Pons (tissue), 1 donor: ENCODE measurements at places on chromosomes 7 and 10.

DNA sequence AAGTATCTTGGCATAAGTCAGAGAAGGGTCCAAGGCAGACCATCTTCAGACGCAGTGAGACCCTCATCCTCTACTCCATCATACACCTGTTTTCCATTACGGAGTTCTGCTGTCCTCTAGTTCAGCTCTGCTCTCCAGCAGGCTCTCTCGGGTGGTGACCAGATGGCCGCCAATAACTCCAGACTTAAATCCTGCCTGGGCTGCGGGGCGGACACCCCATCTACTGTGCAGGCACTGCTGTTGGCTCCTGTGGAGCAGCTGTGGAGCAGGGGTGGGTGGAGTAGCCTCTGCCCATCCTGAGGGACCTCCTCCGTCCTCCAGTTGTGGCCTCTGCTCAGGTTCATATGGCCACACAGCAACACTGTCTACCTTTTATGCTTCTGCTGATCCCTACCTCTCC, 608.1 kb downstream of the SDK1 start:
- no peak for DNase-seq

- DNase-seq = no peak
These were observed 37.8 kb upstream of the UBE2H start for GRCh38 chr7:129990403-129991192.

GRCh38 chr7:132655131-132655727, 79.0 kb upstream of the PLXNA4 start:
- peak; percentile 60 for DNase-seq

- DNase-seq = no peak
These were observed 479.6 kb downstream of the GATA3 start for GRCh38 chr10:8534096-8534495.

GRCh38 chr7:2687338-2687869, 598 bp upstream of the AMZ1 start:
- DNase-seq = no peak

- peak; percentile 26 for DNase-seq
These were observed 557.9 kb downstream of the KCNMA1 start for GRCh38 chr10:77079592-77080300.

GRCh38 chr7:34430456-34430855, 227.6 kb upstream of the NPSR1 start:
- no peak for DNase-seq

- DNase-seq = peak; percentile 61
These were observed 31.1 kb upstream of the HIBADH start for GRCh38 chr7:27693794-27694193.

DNA sequence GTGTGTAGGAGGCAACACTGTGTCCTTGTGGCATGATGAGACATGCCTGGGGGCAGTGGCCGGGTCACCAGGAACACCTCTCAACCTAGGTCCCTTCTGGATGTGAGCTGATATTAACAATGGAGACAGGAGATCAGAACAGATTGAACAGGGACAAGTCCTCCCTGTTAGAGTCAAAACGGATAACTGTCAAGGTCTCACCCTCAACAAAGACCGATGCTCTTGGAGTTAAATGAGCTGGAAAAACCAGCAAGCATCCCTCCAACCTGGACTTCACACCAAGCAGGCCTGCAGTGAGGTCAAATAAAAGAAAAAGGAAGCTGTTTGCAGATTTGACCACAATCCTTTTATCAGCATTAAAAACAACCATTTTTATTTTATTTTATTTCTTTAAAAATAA, 49.0 kb downstream of the SLIT1 start:
- DNase-seq = no peak

DNA sequence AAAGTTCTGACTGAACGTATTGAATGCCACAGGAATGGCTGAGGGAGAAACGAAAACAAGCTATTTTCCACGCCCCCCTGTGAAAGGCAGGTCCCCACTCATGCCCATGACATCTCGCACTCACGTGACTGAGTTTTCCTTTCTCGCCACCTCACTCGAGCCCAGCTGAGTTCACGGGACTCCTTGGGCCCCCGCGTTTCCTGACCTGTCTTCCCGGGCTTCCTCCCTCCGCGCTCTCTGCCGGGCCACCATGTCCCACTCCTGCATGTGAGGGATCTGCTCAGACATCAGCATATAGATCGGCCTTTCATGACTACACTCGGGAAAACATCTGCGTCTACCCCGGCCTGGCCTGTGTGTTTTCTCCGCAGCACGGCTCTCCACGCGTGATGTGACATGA, 226.0 kb upstream of the ADARB2 start:
- no peak for DNase-seq

GRCh38 chr7:147798001-147798400, 792.6 kb upstream of the C7orf33 start:
- DNase-seq = no peak

GRCh38 chr10:114271779-114272167, 32.7 kb downstream of the VWA2 start:
- DNase-seq = no peak

- no peak for DNase-seq
These were observed 319.6 kb downstream of the GRID1 start for GRCh38 chr10:86046845-86047460.

- no peak for DNase-seq
These were observed 156.5 kb downstream of the PRKCQ start for GRCh38 chr10:6423413-6424170.

- DNase-seq = no peak
These were observed 19.4 kb downstream of the SPOCK2 start for GRCh38 chr10:72068901-72069446.

- DNase-seq = no peak
These were observed 16.1 kb upstream of the ZC3HAV1 start for GRCh38 chr7:139125657-139126056.

DNA sequence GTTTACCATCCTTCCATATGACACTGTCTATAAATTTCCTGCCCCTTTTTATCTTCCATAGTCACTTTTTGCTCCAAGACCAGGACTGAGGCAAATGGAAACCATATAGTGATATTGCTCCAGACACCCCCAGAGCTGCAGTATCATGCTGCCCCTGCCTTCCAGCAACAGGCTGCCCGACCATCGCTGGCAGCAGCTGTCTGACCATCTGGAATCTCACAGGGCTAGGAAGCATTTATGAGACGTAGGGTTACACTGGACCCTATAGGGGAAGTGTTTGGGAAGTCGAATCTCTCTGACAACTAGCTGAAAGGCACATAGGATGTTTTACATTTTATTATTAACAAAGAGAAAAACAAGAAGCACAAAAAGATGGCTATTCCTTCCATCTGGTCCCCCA, 19.4 kb downstream of the ENO4 start:
- no peak for DNase-seq

GRCh38 chr7:101707587-101707986, 78.5 kb upstream of the MYL10 start:
- no peak for DNase-seq

GRCh38 chr7:43105521-43106120, 6.8 kb upstream of the HECW1 start:
- DNase-seq = no peak

- DNase-seq = no peak
These were observed 7.2 kb downstream of the ADAMTS14 start for GRCh38 chr10:70679498-70679897.

DNA sequence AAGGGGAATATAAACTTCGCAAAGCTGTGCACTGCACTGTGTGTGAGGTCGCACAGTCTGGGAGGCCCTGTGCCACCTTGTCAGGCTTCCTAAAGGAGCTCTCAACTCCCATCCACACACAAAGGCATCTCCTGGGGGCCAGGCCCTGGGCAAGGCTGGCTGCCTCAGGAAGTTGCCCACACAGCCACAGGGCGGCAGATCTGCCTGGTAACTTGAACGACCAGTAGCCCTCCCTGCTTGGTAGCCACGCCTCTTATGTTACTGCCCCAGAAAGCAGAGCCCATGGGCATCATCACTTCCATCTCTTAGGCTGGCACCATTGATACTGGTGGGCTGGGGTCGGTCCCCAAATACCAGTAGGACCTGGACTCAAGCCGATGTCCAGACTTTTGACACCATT, 82.8 kb downstream of the HECW1 start:
- no peak for DNase-seq

DNA sequence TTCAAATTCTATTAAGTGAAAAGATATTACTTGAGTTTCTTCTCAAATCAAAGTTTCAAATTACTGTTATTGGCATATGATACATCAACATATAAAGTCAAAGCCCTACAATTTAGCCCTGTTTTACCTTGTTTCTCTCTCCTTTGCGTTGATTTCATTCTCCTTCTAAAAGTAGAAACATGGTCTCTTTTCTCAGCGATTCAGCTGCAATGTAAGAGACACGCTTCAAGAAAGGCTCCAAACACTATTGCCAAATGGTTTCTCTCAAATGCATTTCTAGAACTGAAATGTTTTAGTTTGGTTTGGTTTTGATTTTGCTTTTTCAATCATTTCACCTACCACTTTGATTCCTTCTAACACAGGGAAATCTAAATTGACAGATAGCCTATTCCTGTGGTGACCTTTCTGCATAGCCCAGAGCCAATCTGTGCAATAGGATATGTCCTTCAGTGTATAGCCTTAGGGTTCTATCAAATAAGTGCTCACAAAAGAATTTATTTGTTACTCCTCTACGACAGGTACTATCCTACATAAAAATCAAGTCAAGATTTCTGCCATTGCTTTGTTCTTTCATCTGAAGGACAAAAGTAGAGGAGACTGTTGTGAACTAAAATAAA, 47.3 kb downstream of the CTNNA3 start:
- DNase-seq = no peak

DNA sequence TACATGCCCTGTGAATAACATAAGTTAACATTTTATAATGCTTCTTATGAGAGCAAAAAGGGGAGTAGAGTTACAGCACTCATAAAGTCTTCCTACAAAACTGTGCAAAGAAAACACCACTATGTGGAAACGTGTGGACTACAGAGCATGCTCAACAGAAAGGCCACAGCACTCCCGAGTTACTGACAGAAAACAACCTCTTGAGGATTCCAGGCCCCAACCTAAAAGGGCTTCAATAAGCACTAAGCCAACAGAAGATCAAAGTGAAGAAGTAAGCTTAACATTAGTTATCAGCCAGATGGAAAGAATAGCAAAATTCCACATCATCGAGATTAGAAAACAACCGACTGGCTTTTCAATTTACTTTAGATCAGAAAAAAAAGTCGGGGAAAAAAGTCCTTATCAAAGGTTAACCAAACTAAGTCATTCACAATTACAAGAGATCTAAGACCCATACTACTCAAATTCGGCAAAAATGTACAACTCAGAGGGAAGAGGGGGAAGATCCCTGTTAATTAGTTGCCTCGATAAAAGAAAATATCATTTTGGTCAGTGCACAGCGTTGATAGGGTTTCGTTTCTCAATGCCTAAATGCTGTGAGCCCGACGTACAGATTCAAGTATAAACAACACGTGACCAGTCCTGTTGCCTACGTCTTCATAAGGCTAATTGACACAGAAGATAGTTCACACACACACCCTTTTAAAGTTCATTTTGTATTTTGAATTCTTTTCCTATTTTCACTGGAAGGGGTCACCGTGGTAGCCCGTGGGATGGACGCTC, 1.4 kb downstream of the KBTBD2 start:
- peak; percentile 85 for DNase-seq
